ENCODE measurements at places on chromosomes 4 and X.

DNA sequence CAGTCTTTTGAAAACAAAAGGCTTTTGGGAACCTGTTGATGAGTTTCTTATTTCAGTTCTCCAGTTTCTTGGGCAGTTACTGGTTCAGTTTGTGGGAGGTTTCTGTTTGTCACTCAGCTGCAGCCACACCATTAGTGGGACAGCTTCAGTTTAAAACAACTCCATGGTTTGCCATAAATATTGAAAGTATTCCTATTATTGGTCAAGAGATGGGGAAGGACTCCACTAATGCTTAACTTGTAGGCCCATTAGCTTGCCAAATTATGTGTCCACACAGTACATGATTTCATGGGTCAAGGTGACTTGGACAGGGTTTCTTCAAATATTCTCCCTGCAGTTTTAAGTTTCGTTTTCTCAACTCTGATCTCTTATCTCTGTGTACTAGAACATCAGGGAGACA is 15.5 kb upstream of the ASIC5 start:
- no peak for DNase-seq

GRCh38 chr4:151315212-151315886 is 10.1 kb downstream of the SH3D19 start:
- no peak for DNase-seq

GRCh38 chrX:33188881-33189280 is 22.5 kb downstream of the DMD start:
- no peak for DNase-seq

GRCh38 chr4:176883108-176883550 is 90.4 kb upstream of the VEGFC start:
- DNase-seq: no peak

DNA sequence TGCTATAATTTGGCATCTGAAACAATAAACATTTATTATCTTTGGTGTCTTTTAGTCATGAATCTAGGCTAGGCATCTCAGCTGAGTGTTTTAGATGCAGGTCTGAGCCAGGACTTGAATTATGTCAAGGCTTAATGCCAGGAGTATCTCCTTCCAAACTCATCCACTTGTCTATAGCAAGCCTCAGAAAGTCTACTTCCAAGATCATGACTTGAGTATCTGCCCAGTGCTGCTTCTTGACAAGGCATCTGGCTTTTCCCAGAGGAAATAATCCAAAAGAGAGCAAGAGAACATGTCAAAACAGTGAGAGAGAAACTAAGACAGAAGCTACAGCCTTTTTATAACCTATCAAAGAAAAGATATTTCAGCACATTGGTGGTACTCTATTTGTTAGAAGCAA is 1052.1 kb upstream of the PCDH10 start:
- no peak for DNase-seq

Data from vagina (tissue), 2 donors.